ENCODE measurements at places on chromosomes 16 and 17.

- no peak for DNase-seq
Observed at GRCh38 chr17:64252831-64253230, 10.2 kb downstream of the TEX2 start.

GRCh38 chr17:43068570-43069367 is 43.7 kb downstream of the RND2 start:
- no peak for DNase-seq

- no peak for DNase-seq
Observed at GRCh38 chr17:66730461-66730923, 104.4 kb upstream of the CACNG5 start.

DNA sequence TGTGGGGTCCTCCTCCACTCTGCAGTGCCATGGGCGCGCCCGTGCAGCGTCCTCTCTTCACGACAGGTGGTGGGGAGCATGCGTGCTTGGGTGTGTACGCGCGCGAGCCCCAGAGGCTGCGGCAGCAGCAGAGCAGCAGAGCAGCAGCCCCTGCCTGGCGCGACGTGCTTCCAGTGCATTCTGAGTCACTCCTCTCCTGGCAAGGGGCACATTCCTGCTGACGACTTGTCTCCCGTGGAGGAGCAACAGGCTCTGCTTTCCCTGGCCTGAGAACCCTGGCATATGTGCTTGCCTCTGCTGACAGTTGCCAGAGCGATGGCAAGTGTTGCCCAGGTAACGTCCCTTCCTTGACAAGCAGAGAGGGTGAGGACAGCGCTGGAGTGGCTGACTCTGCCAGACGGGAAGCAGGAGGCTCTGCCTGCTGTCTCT is 133.8 kb upstream of the PLCG2 start:
- DNase-seq: no peak

DNA sequence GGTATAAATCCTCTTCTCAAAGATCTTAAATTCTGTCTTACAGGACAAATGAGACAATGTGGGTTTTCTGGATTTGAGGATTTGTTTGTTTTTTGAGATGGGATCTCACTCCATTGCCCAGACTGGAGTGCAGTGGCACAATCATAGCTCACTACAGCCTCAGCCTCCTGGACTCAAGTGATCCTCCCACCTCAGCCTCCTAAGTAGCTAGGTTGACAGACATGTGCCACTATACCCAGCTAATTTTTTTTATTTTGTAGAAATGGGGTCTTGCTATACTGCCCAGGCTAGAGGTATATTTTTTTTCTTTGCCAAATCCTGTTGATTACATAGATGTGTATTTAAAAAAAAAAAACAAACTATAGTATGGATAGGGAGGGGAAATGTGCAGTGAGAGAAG is 31.8 kb upstream of the SDR42E2 start:
- no peak for DNase-seq

DNA sequence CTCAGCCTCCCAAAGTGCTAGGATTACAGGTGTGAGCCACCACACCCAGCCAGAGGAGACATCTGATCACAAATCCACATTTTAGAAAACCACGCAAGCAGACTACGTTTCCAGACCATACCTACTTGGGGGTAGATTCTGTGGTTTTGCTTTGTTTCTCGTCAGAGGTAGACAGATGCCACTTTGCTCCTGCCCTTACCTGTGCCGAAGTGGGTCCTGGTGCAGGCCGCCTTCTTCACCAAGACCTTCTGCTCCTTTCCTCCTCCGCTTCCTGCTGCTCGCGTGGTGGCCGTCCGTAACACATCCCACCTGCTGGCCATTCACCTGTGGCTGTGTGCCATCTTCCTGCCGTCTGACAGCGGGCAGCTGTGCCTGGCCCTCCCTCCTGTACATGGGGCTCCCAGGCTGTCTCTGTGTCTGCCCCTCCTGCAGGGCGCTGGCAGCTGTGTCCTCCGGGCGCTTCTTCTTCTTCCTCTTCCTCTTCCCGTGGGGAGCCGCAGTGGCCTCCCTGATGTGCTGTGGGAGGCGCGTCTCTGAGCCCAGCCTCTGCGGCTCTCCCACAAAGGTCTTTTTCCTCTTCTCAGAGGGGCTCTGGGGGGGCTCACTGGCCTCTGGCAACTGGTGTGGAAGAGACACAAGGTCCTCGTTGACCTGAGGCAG is 21.2 kb upstream of the CYTH1 start:
- DNase-seq: no peak

GRCh38 chr17:57453841-57454425 is 197.6 kb downstream of the MSI2 start:
- DNase-seq: no peak

GRCh38 chr17:73560661-73561060 is 83.6 kb downstream of the SDK2 start:
- DNase-seq: no peak

GRCh38 chr17:1275962-1276736 is 3.3 kb upstream of the TRARG1 start:
- DNase-seq: peak; percentile 80

DNA sequence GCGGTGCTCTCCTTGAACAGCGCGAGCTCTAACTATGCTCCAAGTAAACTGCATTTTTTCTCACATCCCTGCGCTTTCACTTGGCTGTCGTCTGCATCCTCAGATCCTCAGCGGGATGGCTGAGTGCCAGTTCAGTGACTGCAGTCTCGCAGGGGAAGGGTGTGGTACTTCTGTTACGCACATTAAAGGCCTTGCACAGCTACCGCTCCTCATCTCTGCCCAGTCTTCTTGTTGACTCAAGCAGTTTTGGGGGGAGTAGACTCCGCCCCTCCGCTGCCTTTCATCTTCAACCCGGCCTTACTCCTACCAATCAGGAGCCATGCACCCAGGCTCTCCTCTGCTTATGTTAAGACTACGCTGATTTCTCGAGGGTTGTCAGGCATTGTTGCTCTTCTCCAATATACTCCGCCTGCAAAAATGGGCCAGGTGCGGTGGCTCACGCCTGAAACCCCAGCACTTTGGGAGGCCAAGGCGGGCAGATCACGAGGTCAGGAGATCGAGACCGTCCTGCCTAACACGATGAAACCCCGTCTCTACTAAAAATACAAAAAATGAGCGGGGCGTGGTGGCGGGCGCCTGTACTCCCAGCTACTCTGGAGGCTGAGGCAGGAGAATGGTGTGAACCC is 10.0 kb downstream of the ATP5PD start:
- peak; percentile 96 for DNase-seq

DNA sequence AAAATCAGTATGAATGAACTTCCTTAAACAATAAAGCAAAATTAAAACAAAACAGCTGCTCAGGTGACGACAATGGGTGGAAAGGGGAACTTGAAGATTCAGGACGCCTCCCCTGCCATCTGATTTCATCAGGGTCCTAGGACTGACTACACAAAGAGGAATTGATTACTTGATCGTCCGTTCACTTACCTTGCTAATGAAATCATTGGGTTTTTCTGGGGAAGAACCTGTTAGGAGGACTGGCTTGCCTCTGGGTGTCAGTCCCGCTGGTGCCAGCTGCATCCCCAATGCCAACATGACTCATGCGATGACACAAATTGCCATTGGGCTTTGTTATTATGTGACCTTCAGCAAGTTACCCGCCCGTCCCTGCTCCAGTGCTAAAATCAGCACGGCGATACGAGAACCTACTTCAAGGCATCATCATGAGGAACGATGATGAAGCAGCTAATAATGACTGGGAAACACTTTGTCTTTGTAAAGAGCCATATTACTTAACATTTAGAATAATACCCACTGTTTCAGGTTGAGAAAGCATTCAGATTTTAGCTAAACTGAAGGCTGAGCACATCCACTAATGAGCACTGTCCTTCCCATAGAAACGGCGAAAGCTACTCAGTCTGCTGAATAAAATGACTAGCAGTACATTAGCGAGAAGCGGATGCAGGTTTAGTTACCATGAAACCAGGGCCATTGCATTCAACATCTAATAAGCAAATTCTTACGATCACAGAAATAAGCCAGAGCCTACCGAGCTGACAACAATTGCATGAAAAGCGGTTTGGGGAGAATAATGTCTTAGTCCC is 139.4 kb downstream of the ZFHX3 start:
- DNase-seq: no peak

DNA sequence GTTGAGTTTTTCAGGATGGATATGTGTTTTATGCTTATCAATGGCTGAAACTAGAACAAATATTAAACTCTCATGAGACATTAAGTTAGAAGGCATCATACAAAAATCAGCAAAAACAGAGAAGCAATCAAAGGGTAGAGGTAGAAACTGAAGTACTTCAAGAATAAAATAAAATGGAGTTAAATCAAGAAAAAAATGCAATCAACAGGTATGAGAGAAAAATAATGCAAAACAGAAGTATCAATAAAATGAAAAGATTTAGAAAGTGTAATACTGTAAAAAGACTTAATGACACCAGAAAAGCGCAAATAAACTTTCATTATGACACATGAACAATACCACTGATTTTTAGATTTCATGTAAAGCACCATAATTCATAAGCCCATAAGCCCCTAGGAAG is 112.3 kb downstream of the SKAP1 start:
- DNase-seq: no peak

- no peak for DNase-seq
Observed at GRCh38 chr17:63496663-63497400, 20.0 kb downstream of the ACE start.

DNA sequence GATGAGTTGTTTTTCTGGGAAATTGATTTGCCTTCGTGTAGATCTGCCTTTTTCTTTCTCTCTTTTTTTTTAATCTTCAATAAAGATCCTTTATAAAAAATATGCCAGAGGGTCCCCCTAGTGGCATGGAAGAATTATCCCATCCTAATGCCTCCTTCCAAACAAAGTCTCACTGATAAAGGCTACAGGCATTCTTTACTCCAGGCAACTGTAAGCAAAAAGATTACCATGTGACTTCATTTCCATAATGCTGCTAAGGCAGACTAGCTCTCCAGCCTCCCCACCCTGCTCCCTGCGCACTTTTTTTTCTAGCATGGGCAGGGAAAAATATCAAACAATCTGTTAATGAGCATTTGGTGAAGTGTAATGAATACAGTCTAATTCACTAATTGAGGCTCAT is 220.2 kb upstream of the CDH8 start:
- no peak for DNase-seq

DNA sequence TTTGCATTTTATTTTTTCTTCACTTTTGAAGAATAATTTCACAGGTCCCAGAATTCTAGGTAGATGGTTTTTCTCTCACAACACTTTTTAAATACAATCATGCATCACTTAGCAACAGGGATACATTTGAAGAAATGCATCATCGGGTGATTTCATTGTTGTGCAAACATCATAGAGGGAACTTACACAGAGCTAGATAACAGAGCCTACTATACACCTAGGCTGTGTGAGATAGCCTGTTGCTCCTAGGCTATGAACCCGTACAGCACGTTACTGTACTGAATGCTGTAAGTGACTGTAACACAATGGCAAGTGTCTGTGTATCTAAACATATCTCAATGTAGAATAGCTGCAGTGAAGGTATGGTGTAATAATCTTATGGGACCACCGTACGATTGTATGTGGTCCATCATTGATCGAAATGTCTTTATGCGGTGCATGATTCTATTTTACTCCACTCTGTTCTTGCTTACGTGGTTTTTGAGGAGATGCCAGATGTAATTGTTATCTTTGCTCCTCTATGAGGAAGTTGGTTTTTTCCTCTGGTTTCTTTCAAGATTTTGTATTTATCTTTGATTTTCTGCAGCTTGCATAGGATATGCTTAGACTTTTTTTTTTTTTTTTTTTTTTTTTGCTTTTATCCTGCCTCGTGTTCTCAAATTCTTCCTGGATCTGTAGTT is 35.5 kb upstream of the TMEM92 start:
- DNase-seq: no peak

DNA sequence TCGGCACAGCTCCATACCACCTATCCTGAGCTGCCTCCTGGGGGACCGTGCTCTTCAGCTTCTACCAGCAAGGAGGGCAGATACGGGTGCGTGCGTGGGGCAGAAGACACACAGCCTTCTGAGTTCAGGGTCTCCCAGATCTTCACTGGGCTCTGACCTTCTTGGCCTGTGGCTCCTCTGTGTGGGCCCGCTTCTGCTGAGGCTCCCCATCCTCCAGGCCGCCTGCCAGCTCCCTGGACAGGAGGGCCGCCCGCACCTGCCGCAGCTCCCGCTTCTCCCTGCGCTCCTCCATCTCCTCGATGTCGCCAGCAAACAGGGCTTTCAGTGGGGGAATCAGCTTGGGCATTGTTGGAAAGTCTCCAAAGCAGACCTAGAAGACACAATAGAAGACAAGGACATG is 25.2 kb downstream of the ELAC2 start:
- no peak for DNase-seq

- no peak for DNase-seq
Observed at GRCh38 chr16:87431926-87432325, 39.8 kb downstream of the MAP1LC3B start.

GRCh38 chr16:24972608-24973220 is 42.5 kb downstream of the ARHGAP17 start:
- peak; percentile 37 for DNase-seq

GRCh38 chr16:88055356-88055755 is 104.1 kb downstream of the BANP start:
- DNase-seq: no peak

GRCh38 chr17:19904924-19905323 is 37.2 kb upstream of the ULK2 start:
- DNase-seq: no peak

GRCh38 chr16:64540434-64540833 is 581.4 kb downstream of the CDH11 start:
- no peak for DNase-seq

- no peak for DNase-seq
Observed at GRCh38 chr17:78107457-78107856, 21.1 kb downstream of the TMC6 start.

GRCh38 chr16:30457256-30457655 is 11.6 kb upstream of the SEPHS2 start:
- no peak for DNase-seq

DNA sequence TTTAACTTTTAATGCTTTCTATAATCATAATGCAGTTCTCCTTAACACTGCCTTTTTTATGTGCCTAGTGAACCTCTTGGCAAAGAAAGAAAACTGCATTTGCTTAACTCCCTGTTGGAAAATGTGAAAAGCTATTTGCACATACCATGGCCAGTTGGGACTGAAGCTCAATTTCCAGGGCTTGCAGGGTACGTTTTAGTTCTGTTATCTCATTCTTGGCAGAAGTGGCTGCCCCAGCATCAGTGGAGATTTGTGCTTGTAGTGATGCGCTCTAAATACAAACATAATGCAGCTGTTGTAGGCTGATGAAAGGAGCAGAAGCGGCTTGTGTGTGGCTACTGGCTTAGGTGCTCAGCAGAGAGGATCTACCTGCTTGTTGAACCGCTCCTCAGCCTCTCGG is 3.7 kb downstream of the KRT24 start:
- DNase-seq: no peak

- DNase-seq: no peak
Observed at GRCh38 chr17:72955391-72956140, 136.9 kb downstream of the SLC39A11 start.

GRCh38 chr17:40331743-40332641 is 23.0 kb downstream of the RARA start:
- no peak for DNase-seq

DNA sequence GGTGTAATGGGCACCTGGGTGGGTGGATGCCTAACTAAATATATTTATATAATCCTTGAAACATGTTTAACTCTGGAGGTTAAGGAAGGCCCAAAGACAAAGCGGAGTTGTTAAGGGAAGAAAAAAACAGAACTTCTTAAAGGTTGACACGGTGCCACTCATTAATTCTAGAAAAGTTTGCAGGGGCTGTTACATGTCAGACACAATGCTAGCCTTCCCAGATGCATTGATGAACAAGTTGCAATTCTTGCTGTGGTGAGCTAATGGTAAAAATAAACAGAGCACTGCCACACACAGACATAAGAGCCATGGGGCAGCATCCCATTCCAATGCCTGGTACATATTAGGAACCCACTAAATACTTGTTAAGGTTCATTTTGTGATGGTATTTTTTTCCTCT is 109.5 kb downstream of the CDH13 start:
- DNase-seq: no peak
